NCI-H345 (cell line): ENCODE measurements at places on chromosomes 1 and 21.

DNA sequence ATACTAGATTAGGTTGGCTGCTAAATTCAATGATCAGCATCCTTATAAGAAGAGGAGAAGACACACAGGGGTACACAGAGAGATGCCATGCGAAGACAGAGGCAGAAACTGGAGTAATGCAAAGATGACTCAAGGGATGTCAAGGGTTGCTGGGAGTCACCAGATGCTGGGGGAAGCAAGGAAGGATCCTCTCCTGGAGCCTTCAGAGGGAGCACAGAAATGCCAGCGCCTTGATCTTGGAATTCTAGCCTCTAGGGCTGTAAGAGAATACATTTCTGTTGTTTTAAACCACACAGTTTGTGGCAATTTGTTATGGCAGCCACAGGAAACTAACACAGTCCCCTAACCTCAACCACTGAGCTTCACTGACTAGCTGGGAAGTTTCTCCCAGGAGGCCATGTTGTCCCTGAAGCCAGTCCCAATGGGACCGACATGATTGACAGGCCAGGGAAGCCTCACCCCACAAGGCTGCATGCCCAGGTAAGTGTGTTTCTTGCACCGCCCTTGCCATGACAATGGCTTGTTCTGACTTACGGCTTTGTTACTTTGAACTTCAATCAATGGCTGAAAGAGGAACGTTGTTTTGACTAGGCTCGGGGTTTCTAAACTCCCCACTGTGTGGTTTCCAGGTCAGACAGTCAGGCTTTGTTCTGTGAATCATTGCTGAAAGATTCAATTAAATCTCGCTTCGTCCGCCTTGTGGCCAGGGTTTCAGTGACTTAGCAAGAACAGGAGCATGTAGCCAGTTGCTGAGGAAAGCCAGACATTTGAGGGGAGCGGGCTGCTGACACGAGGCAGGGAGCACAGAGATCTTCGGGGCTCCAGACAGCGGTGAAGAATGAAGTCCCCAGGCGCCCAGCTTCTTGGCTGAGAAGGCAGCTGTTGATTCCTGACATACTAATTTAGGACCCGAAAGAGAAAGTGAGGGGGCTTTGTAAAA is 62.3 kb downstream of the RUNX1 start:
- DNase-seq = no peak

- DNase-seq = no peak
These were observed 36.8 kb upstream of the PTPRF start for GRCh38 chr1:43493661-43494450.

DNA sequence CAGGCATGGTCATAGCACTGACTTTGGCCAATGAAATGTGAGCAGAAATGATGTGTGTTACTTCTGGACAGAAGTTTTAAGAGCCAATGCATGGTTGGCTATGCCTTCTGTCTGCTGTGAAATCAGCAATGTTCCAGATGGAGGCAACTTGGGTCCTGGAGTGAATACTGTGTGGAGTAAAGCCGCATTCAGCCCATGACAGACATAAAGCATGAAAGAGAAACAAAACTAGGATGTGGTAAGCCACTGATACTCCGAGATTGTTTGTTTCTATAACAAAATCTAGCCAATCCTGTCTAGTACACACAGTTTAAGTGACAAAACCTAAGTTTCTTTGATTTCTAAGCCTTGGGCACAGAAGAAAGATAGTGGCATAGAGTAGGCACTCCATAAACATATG is 47.1 kb upstream of the ARHGAP29 start:
- no peak for DNase-seq

- DNase-seq = no peak
These were observed 32.9 kb upstream of the IL12RB2 start for GRCh38 chr1:67274623-67275325.

DNA sequence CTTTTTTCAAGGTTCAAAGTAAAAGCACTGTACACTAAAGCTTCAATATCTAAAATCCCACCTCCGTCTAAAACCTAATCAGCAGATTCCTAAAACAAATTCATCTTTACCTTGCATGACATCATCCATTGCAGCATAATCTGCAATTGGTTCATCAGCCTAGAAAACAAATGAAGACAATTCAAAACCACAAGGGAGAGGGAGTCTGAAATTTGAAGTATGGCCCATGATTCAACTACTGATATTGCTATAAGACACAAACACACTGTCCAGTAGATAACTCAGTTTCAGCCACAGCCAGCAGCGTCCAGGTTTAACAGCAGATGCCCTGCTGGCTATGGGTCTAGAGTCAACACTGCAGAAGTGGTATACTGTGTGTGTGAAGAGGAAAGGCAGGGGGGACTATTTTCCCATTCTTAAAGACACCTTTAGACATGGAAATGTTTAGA is 17.9 kb upstream of the RAP1GAP start:
- DNase-seq = no peak

- no peak for DNase-seq
These were observed 6.8 kb downstream of the KCNC4 start for GRCh38 chr1:110216844-110217444.

GRCh38 chr1:11741919-11742558 is 6.1 kb downstream of the AGTRAP start:
- no peak for DNase-seq

DNA sequence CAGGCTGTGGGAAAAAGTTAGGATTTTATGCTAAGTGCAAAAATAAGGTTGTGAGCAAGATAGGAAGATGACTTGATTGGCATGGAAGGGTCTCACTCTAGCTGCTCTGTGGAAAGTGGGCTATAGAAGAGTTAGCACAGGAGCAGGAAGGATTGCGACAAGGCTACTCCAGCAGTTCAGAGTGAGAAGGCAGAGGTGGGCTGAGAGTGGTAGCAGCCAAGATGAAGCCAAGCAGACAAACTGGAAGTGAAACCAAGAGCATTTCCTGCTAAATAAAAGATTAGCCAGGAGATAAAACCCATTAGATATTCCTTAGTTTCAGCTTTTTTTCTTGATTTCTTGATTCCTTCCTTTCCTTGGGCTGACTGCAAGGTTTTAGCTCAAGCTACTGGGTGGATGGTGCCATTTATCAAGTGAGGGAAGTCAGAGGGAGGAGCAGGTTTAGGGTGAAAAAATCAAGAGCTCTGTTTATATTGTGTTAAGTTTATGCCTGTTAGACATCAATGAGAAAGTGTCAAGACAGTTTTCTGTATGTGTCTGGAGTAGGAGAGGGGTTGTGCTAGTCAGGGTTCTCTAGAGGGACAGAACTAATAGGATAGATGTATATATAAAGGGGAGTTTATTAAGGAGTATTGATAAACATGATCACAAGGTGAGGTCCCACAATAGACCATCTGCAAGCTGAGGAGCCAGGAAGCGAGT is 33.1 kb upstream of the ZNF644 start:
- no peak for DNase-seq

- no peak for DNase-seq
These were observed 53.2 kb upstream of the CFAP126 start for GRCh38 chr1:161420763-161421455.

- no peak for DNase-seq
These were observed 20.7 kb downstream of the UBE2G2 start for GRCh38 chr21:44780767-44781459.

DNA sequence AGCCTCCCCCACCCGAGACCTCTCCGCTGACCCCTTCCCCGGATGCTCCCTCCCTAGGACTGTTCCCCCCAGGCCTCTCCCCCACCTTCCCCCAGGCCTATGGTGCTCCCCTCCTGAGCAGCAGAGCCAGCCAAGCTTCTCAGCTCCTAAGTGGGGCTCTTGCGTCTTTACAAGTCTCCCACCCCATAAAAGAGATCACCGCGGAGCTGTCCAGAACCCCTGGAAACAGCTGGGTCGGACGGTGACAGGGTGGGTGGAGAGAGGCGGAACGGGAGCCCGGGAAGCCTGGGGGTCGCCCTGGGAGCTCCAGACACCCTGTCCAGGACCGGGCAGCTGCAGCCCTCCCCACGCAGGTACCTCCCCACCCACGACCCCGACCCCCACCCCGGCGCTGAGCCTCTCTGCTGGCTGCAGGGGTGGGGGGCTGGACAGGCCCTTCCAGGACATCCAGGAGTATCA is 61.2 kb downstream of the WNT9A start:
- no peak for DNase-seq

DNA sequence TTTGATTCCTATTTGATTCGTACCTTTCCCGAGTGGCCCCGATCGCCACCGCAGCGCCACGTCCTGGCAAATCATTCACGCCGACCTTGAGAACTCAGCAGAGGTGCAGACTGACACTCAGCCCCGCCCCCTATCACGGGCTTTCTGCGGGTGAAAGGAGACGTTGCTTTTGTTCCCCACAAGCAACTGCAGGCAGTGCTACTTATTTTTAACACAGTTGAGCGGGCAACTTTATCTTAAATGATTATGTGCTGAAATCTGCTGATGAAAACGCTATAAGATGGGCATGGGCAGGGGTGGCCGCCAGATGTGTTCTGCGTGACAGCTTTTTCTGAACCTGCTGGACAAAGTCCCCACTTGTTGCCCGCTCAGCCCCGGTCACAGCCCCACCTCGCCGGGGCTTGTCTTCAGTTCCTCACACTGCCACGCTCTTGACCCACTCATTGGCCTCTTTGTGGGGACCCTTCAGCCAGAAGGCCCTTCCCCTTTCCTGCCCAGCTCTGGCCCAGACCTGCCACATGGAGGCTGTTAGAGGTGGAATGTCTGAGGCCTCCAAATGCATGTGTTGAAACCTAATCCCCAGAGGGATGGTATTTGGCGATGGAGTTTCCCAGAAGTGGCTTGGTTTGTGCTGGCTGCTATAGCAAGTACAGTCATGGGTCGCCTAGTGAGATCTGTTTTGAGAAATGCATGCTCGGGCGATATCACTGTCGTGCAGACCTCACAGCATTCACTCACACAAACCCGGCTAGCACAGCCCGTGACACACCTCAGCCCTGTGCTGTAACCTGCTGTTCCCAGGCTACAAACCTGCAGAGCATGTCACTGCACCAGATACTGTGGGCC is 15.7 kb upstream of the PDXK start:
- DNase-seq = no peak

- DNase-seq = no peak
These were observed 31.9 kb downstream of the SLC1A7 start for GRCh38 chr1:53110370-53111072.

- DNase-seq = no peak
These were observed 66.0 kb upstream of the LAPTM5 start for GRCh38 chr1:30823627-30823968.

- DNase-seq = peak; percentile 41
These were observed 455 bp downstream of the UCHL5 start for GRCh38 chr1:193058529-193059281.

DNA sequence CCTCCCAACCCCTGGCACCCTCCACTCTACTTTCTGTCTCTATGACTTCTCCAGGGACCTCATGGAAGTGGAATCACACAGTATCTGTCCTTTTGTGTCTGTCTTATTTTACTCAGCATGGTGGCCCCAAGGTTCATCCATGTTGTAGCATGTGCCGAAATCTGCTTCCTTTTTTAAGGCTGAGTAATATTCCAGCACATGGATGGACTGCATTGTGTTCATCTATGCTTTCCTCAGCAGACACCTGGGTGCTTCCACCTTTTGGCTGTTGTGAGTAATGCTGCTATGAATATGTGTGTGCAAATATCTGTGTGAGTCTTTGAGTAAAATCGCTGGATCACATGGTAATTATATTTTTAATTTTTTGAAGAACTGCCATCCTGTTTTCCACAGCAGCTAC is 1.6 kb upstream of the PFKL start:
- no peak for DNase-seq

GRCh38 chr1:223175633-223176032 is 32.6 kb upstream of the TLR5 start:
- no peak for DNase-seq

GRCh38 chr21:46426313-46427046 is 32.2 kb upstream of the DIP2A start:
- DNase-seq = no peak

DNA sequence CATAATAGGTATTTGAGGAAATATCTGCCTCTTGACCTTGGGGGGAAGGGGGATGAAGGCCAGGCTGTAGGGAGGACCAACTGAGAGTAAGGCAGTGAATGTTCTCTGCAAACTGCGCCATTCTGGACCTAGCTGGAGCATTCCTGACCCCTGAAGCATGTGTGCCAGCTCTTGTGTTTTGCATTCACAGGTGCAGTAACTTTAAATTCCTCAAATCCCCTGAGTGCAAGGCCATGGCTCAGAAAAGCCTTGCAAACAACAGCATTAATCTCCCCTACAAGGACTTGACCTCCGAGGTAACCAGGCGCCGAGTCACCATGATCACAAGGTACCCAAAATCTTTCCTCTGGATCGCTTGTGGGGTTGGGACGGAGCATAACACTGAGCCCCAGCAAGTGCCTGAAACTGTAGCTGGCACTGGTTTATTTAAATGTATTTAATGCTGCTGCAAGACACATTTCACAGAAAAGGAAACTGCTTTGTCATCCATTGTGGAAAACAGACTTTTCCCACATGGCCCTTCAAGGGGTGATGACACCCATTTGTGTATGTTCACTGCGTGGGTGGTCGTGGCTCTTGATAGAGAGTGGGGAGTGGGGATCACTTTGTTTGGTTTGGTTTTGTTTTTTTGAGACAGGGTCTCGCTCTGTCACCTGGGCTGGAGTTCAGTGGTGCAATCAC is 1.7 kb downstream of the MYOCOS start:
- no peak for DNase-seq

DNA sequence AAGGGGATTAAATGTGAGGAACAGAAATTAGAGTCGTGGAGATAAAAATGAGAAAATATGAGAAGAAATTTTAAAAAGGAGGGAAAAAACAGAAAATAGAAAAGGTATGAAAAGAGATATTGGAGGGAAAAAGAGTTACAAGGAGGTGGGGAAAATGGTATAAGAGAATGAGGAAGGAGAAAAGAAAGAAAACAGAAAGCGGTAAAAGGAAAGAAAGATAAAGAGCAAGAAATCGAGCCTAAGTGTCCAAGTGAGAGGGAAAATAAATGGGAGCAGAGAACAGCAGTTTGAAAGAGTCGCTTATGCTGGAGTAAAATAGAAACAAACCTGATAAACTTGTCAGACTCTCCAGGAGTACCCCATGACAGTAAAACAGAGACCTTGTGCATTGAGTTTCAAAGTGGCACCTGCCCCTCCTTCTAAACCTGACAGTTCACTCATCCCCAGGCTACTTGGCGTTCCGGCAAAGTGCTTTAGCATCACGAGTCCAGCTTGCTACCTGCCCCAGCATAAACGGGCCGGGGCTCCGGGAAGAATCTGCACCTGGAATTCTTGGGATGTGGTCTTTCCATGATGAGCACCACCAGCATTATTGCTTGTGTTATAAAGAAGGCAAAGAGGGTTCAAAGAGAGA is 585 bp downstream of the NEGR1 start:
- DNase-seq = peak; percentile 65

- DNase-seq = no peak
These were observed 141.0 kb downstream of the PBX1 start for GRCh38 chr1:164699815-164700491.

- peak; percentile 81 for DNase-seq
These were observed 731 bp downstream of the EFNA4 start for GRCh38 chr1:155064111-155064831.

- DNase-seq = no peak
These were observed 123.4 kb downstream of the HIVEP3 start for GRCh38 chr1:41795205-41795762.

GRCh38 chr1:15186846-15187151 is 33.3 kb downstream of the TMEM51 start:
- no peak for DNase-seq

DNA sequence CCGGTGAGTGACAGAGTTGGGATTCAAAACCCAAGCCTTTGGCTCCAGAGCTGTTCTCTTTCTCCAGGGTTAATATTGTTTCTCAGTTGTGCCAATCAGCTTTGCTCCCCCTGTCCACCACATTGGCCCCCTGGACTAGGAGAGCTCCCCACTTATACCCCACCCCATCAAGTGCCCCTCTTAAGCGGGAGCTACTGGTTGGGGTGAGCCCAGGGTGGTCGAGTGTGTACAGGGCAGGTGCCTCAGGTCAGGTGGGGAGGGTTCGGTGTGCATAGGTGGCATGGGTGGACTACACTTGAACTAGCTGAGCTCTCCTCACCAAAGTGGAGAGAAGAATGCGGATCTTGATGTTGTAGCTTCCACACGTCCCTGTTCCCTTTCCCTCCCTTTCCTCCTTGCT is 14.2 kb downstream of the KCNA2 start:
- no peak for DNase-seq
